ENCODE measurements at places on chromosomes 7 and 10.

DNA sequence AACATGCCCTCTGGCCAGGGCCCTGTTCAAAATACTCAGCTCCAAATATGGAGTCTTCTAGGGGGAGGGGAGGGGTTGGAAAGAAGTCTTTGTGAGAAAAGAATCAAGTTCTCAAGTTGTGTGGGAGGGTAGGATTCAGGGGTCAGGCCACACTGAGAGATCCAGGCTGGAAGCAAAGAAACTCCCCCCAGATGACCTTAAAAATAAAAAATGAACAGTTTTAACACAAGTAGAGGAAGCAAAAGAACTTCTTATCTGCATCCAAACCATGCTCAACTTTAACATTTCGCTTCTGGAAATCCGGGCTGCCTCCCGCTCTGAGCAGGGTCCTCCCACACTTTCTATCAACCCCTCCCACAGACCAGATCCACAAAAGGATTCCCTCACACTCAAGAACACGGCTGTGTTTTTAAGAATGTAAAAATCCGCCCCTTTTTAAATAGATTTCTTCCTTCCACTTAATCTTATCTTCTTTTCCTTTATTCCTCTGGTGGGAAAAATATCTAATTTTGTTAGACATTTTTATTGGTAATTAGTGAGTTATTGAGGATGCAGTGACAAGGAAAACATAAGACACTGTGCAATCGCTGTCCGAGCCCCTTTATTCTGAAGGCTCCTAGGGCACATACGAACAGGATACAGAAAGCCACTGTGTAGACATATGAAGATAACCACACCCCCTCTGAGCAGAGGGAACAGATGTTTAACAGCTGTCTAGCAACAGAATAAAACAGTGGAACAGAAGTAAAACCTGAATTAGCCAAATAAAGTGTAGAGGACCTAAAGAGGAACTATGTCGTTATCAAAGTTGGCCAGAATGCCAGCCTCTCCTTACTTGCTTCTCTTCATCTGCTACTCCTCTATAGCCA, 43.8 kb downstream of the CYTH3 start:
- DNase-seq, result no peak

- DNase-seq, result no peak
These were observed 12.7 kb downstream of the RPP30 start for GRCh38 chr10:90884431-90884830.

DNA sequence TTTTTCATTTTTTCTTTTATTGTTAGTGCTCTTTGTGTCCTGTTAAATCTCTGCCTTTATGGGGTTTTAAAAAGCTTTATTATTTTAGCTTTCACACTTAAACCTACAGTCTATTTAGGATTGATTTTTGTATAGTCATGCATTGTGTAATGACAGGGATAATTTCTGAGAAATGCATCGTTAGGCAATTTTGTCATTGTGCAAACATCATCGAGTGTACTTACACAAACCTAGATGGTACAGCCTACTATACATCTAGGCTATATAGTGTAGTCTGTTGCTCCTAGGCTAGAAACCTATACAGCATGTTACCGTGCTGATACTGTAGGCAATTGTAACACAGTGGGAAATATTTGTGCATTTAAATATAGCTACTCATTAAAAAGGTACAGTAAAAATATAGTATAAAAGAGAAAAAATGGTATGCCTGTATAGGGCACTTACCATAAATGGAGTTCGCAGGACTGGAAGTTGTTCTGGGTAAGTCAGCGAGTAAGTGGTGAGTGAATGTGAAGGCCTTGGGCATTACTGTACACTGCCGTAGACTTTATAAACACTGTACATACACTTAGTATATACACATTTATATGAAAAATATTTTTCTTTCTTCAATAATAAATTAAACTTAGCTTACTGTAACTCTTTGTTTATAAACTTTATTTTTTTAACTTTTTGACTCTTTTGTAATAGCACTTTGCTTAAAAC, 16.0 kb downstream of the UBE2D1 start:
- no peak for DNase-seq

DNA sequence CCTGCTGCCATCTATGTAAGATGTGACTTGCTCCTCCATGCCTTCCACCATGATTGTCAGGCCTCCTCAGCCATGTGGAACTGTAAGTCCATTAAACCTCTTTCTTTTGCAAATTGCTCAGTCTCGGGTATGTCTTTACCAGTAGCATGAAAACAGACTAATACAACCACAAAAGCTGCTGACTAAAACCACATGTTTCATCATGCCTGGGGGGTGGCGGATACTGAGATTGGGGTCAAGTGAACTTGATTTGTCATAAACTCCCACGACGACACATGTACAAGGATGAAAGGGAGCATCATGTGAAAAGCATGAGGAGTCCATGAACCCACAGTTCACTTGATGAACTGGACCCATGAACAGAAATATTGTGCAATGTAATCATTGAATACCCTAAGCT, 134.9 kb upstream of the ANK3 start:
- no peak for DNase-seq

- no peak for DNase-seq
These were observed 22.6 kb upstream of the INPP5A start for GRCh38 chr10:132514821-132515520.

DNA sequence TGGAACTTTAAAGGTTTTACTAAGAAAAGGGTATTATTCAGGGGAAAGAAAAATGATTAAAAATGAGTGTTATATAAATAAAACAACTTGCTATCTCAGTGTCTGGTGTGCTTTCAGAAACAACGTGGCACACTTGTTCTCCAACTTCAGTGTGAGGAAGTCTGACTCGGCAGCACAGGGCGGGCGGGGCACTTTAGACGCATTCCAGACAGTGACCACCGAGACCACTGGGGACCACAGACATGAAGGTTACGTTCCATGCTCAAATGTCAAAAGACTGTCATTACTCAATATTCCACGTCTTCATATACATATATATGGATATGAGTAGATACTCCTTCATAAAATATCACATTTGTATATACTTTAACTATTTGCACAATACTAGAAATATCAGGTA, 87.0 kb downstream of the LARP4B start:
- no peak for DNase-seq

DNA sequence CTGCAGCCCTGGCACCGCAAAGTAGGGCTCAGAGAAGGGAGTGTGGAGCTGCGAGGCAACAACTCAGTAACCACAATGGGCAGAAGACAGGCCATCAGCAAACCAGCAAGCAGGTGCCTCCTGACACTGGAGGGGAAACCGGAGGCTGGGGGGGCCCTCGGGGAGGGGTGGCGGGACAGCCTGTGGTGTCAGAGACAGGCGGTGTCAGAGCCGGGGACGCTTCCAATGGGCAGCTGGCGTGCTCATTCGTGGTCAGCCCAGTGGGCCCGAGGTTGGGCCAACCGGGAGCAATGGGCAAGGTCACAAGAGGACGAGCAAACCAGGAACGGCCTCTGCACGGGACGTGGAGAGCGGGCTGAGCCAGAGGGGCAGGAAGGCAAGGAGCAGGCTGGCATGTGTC, 158.1 kb downstream of the MAD1L1 start:
- DNase-seq, result no peak

GRCh38 chr7:99308461-99309074, 17.1 kb upstream of the ARPC1A start:
- DNase-seq, result no peak

- DNase-seq, result no peak
These were observed 151.6 kb upstream of the STEAP4 start for GRCh38 chr7:88458279-88458678.

Data from stimulated activated CD4-positive, alpha-beta T cell treated with anti-CD3 and anti-CD28 coated beads, Interleukin-4, amount 100 ng/mL, for 4 hours (primary cell).